Germinal center (tissue), 1 donor: ENCODE measurements at places on chromosomes 11 and 22.

- no peak for DNase-seq
Measured at GRCh38 chr22:49528420-49528720, 299.3 kb downstream of the BRD1 start.

- no peak for DNase-seq
Measured at GRCh38 chr11:131868629-131869507, 498.5 kb downstream of the NTM start.

GRCh38 chr11:17763703-17764102 lies 29.1 kb downstream of the KCNC1 start:
- DNase-seq, result no peak

DNA sequence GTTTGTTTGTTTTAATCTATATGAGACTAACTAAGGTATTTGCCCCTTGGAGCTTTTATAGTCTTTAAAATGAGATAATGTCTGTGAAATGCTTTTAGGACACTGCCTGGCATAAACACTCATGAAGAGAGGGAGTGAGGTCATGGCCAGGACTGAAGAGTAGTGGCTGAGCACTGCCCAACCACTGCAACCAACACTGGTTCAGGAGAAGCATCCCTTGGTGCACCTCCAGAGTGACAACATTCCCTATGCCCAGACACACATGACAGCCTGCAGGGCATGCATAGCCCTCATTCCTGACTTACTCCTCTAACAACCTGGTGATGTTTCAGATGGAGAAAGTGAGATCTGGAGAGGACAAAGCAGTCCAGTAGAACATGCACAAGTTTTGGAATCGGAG lies 36.1 kb downstream of the ME3 start:
- DNase-seq, result no peak

GRCh38 chr11:132523929-132524328 lies 1008.4 kb downstream of the OPCML start:
- DNase-seq, result no peak

DNA sequence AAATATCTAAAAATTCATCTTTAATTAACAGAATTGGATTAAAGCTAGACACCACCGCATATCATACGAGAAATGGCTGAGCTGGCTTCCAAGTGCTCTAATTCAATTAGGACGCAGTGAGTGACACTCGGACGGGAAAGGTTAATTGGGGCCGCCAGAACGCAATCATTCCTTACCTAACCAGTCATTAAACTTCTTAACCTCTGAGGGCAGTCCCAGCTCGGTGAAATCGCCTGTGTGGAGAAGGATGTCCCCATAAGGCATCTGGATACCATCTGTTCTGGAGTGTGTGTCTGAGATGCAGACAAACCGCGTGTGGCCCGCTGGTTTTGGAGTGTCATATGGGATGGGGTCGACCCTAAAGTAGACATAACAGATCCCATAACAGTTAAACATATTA lies 50.3 kb downstream of the MPPED2 start:
- DNase-seq, result no peak

DNA sequence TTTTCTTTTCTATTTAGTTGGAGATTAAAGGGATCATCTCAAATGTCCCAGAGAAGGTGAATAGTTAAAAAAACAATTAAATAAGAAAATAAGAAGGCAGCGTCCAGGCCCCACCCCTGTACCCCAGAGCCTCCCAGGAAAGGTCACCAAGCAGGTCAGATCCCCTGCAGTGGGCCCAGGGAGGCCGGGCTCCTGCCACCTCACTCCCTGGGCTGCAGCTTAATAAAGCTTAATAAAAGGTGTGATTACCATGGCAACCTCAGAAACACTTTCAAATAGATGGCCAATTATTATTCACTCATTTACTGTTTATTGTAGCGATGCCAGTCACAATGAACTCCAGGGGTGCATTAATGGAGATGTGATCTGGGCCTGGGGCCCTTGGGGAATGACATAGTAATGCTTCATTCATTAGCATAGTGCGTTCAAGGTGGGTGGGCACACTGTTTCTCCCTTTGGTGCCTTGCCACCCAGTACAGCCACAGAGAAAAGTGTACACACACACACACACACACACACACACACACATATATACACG lies 386.2 kb downstream of the CADM1 start:
- DNase-seq, result no peak

- peak; percentile 14 for DNase-seq
Measured at GRCh38 chr11:112023104-112023503, 2.1 kb upstream of the DLAT start.

DNA sequence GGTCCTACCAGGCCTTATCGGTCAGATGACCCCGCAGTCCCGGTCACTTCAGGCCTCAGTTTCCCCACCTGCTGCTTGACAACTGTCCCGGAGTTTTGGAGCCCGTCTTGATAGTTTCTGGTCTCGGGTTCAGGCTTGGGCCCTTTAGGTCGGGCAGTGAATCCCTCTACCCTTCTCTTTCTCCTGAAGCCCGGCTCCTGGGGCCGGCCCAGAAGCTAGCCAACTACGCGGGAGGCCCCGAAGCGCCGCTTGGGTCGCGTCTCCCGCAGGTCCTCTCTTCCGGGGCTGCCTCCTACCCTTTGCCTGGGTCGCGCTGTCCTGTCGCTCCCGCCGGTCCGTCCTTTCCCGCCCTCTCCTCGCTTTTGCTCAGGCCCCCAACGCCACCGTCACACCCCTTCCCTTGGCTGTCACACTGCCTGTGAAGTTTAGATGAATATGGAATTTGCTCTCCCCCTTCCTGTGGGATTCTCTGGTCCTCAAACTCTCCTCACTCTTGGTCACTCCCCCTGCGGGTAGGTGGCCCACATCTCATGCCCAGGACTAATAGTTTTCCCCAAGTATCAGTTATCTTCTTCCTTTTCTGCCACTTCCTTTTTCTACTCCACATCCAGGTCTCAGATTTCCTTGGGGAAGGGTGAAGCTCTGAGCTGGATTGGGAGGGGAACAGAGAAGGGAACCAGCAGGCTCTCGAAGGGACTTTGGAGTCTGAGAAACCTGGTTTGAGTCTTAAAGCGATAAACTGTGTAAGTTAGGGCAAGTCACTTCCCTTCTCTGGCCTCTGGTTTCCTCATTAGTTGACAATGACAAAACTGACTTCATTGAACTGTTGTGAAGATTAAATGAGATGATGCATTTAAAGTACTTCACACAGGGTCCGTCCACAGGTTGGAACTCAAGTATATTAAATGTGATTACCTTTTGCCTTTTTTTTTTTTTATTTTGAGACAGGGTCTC lies 790 bp downstream of the RAB1B start:
- peak; percentile 33 for DNase-seq

DNA sequence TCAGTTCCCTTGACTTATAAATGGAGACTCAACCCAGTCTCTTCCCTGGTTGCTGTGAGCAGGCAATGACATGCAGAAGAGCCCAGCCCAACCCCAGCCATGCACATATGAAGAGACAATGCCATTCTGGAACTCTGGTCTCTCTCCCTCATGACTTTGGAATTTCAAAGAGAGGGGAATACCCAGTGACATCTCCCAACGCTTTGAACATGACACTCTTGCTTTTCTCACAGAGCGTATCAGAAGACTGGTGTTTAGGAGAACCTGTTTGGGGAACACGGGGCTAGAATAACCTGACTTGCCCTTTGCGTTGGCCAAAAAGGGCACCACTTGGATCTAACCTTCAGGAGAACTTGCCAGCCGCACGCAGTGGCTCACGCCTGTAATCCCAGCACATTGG lies 12.9 kb downstream of the RANGAP1 start:
- no peak for DNase-seq

DNA sequence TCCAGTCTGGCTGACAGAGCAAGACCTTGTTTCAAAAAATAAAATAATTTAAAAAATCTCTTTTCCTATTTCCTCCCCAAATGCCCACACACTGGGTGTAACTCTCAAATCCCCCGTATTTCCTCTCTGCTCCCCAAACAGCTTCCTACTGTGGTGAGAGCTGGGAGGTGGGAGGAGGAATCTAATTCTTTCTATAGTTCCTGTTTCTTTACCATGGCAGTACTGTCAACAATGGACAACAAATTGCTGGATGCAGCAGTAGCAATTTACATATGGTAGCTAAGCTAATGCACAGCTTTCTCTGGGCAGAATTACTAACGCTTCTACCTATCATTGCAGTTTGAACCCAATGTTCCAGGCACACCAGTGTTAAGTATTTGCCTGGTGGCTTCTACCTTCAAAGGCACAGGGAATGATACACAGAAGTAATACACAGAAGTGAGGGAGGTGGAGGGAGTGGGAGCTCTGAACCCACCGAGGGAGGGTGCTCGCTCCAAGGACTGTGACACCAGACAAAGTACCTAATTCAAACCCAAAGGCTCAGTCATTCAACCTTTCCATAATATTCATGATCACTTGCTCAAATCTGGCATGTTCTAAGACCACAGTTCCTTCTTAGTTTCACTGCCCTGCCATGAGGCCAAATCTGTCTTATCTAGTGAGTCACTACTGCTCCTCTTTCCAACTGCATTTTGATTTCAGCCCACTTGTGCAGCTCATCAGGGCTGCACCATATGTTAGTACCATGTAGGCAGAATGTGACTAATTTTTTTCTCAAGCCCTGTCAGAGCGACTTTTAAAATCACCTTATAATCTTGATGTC lies 37.9 kb downstream of the CELF1 start:
- DNase-seq, result peak; percentile 23

GRCh38 chr11:27447288-27448183 lies 25.1 kb downstream of the LGR4 start:
- DNase-seq, result no peak

- no peak for DNase-seq
Measured at GRCh38 chr11:116730241-116730561, 42.6 kb downstream of the BUD13 start.

DNA sequence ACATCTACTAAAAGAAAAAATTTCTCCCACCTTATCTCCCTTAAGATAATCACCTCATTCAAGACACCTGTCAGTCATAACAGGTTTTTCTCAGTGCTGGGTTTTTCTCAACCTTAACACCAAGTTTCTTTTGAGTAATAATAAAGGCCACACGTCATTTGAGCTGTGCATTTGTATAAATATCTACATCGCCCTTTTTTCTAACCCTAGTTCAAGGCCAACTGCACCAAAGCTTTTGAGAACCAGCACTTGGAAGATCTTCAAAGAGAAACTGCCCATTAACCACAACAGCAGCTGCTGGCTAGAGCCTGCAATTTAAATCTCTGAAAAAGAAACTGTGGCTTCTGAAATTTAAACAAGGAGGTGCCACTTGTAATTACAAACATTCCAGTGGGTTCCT lies 6.9 kb downstream of the CADM1 start:
- no peak for DNase-seq

GRCh38 chr11:2452321-2453012 lies 7.7 kb downstream of the KCNQ1 start:
- no peak for DNase-seq

GRCh38 chr11:35934981-35935380 lies 8.9 kb upstream of the LDLRAD3 start:
- no peak for DNase-seq

- DNase-seq, result no peak
Measured at GRCh38 chr11:133305208-133305956, 226.9 kb downstream of the OPCML start.

- no peak for DNase-seq
Measured at GRCh38 chr22:20091690-20092476, 11.8 kb downstream of the DGCR8 start.

- no peak for DNase-seq
Measured at GRCh38 chr22:49047447-49047846, 780.2 kb downstream of the BRD1 start.

GRCh38 chr22:48302657-48303368 lies 1524.9 kb downstream of the BRD1 start:
- no peak for DNase-seq

GRCh38 chr11:117824571-117825537 lies at the start of gene FXYD2:
Gene FXYD2, minus strand, starts transcription at chr11:117824744. Its CDS starts 66 bp downstream, at chr11:117824678.
- DNase-seq, result no peak

GRCh38 chr11:12052676-12053605 lies 44.5 kb upstream of the DKK3 start:
- DNase-seq, result no peak

GRCh38 chr22:46036558-46037408 lies 59.8 kb upstream of the WNT7B start:
- peak; percentile 63 for DNase-seq

DNA sequence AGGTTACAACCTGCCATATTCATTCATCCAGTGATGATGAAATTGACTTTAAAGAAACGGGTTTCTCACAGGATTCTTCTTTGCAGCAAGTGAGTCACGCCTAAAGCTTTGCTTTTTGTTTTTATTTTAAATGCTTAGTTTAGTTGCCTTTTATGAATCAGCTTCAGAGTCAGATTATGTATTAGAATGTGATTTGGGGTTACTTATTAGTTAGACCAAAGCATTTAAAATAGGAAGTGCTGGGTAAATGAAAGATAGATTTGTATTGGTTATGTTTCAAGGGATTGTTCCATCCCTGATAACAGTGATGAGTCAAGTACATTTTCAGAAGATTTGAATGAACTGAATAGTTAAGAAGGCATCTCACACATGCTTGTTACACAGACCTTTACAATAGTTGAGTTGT lies 101.3 kb upstream of the GAL start:
- DNase-seq, result no peak

DNA sequence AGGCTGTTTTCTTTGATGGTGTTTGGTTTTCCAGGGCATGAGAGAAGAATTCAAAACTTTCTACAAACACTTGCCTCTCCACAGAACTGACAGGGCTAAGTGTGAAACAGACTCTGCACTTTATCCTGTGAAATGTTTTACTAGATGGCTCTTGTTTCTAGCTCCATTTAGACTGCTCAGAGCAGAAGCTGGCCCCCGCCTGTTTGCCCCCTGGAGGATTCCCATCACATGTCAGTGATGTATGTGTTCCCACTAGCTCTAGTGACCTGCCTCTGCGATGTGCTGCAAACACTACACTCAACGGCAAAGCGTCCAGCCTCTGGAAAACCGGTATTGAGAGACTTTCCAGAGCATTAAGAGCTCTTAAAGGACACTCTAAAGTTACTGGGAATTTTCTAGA lies 41.4 kb upstream of the PCF11 start:
- DNase-seq, result no peak

GRCh38 chr11:116261606-116262005 lies 511.2 kb downstream of the BUD13 start:
- no peak for DNase-seq

GRCh38 chr11:70068950-70069349 lies 9.2 kb upstream of the ANO1 start:
- no peak for DNase-seq

DNA sequence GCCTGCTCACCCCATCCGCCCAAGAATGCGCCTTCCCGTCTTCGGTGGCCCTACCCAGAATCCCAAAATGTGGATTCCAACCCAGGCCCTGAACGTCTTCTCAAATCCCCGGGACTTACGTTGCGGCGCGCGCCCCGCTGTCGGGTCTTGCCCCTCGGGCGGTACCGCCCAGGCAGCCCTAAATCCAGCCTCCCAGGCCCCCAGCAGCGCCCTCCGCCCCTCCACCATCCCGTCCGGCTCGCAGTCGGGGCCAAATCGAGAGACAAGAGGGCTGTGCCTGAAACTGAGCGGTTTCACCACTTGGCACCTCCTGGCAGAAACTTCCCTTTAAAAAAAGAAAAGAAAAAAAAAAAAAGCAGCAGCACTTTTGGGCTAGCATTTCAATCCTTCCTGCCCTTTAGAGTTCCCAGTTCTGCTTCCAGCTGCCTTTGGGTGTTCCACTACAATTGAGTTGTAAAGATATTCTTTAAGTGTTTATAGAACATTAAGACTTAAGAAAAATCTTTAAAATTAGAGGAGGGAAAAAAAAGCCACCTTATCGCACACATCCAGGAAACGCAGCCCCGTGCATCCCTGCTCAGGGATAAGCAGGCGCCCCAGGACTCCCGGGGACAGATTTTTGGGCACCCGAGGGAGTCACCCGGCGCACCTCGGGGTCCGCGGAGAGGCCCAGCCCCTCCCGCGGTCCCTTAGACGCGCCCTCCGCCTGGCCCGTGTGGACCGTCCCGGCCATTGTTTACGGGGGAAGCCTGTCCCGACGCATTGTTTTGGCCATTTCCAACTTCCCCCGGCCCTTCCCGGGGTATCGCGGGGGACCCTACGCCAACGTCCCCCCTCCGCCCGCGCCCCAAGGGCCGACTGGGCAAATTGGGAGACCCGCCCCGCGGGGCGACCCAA lies 57.6 kb downstream of the KCNJ4 start:
- no peak for DNase-seq
